ENCODE measurements at places on chromosomes 6 and 20.

DNA sequence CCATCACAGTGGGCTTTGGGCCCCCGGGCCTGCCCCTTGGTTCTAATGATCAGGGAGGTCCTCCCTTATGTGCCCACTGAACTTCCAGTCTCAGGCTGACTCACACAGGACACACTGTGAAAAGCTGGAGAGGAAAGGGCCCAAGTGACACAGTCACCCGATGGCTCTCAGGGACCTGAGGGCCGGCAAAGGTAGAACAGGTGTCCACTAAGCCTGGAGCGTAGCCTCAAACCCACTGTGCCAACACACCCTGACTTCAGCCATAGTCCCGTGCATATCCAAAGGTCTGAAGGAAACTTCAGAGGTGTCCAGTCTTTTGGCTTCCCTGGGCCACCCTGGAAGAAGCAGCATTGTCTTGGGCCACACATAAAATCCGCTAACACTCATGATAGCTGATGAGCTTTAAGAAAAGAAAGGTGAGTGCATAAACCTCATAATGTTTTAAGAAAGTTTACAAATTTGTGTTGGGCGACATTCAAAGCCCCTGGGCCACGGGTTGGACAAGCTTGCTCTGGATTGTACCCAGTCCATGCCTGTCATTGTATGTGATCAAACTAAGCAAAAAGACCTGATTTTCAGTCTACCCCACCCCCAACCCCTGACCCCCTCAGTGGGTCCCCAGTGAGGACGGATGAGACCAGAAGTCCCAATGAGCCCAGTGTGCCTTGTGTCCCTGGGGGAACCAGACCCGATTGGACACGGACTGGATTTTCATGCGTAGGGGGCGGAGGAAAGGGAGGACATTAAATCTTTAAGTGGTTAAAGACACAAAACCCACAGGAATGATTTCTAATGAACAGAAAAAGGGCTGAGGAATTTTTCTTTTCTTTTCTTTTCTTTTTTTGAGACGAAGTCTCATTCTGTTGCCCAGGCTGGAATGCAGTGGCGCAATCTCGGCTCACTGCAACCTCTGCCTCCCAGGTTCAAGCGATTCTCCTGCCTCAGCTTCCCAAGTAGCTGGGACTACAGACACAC lies 6.1 kb downstream of the RAMACL start:
- no peak for DNase-seq

GRCh38 chr6:165186041-165186440 lies 123.4 kb downstream of the C6orf118 start:
- no peak for DNase-seq

DNA sequence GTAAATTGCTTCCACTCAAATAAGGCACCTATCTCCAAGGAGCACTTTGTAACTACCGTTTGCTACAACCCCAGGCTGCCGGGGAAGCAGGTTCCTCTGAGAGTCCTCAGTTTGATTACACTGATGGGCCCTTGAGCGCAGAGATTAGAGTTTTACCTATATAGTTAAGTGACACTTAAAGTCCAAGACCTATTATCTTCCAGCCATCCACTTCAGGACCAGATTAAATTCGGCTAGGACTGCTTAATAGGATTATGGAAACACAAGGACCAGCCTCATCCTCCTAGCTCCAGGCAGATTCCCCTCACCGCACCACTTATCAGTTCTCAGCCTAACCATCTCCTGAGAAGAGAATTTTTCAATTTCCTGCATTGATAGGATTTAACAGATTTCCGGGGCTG lies 64.7 kb upstream of the TIAM2 start:
- DNase-seq = no peak

GRCh38 chr6:143561105-143561704 lies 49.7 kb upstream of the FUCA2 start:
- DNase-seq = no peak

DNA sequence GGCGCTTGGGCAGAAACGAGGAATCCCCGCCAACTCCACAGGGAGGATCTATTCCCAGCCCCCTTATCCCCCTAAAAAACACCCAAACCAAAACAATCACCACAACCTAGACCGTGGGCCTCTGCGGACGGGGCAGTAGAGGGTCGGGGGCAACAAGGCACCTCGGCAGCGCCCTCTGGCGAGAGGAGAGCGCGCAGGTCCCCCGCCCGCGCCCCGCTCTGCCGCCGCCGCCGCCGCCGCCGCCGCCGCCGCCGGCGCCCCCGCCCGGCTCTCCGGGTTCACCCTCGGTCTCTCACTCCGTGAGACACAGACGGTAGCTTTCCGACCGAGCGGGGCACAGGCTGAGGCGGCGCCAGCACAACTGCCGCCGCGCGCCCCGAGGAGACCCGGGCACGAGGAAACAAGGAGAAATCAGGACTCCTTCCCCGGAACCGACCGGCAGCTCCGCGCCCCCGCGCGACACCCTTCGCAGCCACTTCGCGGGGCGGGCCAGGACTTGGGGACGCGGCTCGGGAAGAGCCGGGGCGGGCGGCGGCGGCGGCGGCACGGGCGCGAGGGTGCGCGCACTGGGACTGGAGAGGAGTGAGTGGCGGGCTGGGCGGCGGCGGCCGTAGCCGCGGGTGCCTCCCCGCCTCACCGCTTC lies at the start of gene SLC35F1:
Gene SLC35F1 (plus strand): TSS at position 307 of the 643 bp plus-strand sequence.
- DNase-seq = no peak

- DNase-seq = no peak
Observed at GRCh38 chr20:15022921-15023320, 685.5 kb upstream of the FLRT3 start.

All from T follicular helper cell (primary cell).